AG04450 (cell line): ENCODE measurements at places on chromosomes 3 and 15.

DNA sequence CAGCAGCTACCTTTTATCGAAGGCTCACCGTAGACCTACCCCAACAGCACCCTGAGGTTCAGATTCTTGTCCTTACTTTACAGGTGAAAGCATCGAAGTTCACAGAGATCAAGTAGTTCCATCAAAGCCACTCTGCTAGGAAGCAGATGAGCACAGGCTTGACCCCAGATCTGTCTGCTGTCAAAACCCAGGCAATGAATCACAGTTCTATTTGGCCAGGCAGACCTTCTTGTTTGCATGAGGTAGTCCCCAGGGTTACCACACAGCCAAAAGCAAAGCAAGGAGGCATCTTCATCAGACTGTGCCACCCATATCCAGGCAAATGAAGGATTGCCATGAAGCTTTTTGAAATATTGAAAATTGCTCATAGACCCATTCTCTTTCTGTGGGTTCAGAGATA, 33.0 kb downstream of the HES1 start:
- no peak for DNase-seq

DNA sequence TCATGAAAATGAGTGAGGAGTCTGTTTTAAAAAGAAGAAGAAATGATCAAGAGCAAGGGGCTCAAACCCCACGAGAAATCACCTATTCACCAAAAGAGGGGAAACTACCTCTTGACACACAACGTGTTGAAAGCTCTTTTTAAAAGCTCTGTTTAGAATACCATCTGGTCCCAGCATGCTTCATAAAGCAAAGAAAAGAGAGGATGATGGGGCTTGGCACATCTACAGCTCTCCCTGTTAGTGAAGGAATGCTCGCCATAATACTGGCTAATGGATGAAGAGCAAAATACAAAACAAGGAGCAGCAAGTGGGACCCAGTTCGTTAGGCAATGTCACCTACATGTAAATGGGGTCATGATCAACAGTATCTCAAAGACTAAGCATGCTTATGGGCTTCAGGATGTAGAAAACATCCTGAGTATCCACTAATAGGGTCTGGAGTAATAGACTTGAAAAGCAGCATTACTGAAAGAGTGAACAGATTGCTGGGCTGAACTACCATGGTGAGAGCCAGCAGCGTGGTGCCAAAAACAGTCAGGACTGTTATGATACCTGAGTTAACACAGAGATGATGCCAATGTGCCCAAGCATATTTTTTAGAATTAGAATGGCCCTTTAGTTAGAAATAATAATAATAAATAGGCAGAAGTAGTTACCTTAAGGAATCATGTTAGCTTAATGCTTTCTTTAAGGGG, 159.7 kb upstream of the POU1F1 start:
- no peak for DNase-seq

DNA sequence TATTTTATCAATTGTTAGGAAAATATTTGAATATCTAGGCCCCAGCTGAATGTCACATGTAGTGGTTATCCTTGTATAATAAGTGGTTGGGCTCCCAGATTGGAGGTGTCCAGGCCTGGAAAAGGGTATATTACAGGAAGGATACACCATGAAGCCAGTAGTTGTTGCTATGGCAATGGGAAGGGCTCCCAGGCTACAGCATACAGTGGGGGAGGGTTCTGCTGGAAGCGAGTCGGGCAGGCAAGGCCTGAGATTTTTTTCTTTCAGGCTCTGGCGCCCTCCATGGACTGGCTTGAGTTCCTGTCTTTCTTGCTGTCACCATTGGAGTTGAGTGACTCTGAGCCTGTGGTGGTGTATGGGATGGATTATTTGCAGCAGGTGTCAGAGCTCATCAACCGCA, 8.9 kb downstream of the ECE2 start:
- DNase-seq = no peak

DNA sequence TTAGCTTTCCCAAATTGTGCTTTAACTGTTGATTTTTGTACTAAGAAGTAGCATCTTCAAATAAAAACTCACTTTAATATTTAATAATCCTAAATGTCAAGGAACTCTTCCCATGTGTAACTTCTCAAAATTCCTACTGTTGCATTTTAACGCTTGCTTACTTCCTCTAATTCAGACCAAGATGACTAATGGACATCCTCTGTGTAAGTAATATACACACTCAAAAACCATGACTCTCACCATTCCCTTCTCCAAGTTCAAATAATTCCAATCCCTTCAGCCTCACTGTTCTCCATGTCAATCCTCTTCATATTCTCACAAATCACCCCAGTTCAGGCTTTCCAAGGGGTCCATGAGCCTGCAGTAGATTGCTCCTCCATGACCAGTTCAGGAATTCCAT, 13.0 kb downstream of the MRPL46 start:
- no peak for DNase-seq

- no peak for DNase-seq
Measured at GRCh38 chr15:40045572-40046217, 6.7 kb upstream of the SRP14 start.

GRCh38 chr3:112097378-112097777, 11.2 kb downstream of the C3orf52 start:
- peak; percentile 97 for DNase-seq

GRCh38 chr15:93141371-93141794, 52.4 kb upstream of the RGMA start:
- no peak for DNase-seq

- DNase-seq = no peak
Measured at GRCh38 chr3:160435095-160435494, 14.5 kb downstream of the TRIM59 start.

DNA sequence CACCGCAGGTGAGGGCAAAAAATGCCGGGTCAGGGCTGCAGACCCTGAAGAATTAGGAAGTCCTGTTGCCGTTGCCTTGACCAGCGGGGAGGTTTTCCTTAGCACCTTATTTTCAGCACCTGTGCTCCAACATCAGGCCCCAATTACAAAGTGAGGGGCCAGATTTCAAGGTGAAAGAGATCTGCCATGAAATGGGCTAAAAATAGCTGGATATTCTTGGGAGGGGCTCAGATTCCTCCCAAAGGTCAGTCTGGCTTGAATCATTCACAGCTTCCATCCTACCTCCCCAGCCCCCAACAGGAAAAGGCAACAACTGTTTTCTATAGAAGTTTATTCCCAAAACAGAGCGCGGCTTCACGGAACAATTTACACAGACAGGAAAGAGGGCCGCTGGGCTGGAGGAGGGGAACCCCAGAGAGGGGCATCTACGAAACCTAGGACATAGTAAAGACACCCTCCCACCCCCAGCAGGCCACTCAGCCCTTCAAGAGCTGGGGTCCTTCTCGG, 941 bp upstream of the SLC26A6 start:
- no peak for DNase-seq

DNA sequence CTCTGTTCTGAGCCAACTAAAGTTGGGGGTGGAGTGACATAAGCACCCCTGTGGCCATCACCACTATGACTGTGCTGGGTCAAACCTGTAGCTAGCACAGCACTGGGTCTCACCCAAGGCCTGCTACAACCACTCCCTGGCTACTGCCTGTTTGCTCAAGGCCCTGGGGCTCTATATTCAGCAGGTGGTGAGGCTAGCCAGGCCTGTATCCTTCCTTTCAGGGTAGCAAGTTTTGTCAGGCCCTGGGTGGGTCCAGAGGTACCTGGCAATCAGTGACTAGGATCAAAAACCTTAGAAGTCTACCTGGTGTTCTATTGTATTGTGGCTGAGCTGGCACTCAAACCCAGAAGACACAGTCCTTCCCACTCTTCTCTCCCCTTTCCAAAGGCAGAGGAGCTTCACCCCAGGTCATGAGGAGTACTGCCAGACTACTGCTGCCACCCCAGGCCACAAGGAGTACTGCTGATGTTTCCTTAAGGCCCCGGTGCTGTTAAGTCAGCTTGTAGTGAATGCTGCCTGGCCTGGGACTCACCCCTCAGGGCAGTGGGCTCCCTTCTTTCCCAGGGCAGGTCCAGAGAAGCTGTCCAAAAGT, 170.8 kb downstream of the IGSF11 start:
- DNase-seq = no peak

GRCh38 chr15:68764090-68764489, 56.6 kb downstream of the ANP32A start:
- no peak for DNase-seq

- no peak for DNase-seq
Measured at GRCh38 chr3:108099679-108100428, 9.0 kb upstream of the CD47 start.

DNA sequence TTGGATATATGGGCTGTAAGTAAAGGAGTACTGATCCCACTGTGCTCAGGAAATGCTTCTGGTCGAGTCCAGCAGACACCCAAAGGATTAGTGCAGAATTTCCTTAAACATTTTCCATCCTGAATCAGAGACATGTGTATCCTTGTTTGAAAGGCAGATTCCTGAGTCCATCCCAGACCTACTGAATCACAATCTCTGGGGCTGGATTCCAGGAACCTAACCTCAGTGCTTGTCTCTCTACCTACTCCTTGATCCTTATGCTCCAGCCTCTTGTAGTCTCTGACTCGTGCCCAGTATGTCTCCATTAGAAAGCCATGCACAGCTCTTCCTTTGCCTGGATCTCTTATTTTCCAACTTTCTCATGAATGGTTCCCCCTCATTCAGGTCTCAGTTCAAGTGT, 585.8 kb downstream of the NLGN1 start:
- DNase-seq = no peak

DNA sequence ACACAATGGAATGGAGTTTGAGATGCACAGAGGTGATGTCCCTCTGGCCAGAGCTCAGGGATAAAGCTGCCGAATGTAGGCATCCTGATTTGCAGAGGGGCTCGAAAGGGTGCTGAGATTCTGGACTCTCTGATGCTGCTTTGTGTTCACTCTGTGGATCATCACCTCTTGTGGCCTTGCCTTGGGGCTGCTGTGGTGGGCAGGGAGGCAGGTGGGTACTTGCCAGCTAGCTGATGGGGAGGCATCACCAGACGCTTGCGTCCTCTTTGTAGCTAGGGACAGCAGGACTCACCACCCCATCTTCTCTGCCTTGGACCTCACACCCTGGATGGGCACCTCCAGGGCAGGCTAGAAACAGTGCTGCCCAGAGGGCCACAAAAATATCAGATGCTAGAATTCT, 14.6 kb upstream of the RASGRF1 start:
- no peak for DNase-seq

GRCh38 chr3:136366289-136366688, 116.1 kb downstream of the PCCB start:
- DNase-seq = peak; percentile 10

DNA sequence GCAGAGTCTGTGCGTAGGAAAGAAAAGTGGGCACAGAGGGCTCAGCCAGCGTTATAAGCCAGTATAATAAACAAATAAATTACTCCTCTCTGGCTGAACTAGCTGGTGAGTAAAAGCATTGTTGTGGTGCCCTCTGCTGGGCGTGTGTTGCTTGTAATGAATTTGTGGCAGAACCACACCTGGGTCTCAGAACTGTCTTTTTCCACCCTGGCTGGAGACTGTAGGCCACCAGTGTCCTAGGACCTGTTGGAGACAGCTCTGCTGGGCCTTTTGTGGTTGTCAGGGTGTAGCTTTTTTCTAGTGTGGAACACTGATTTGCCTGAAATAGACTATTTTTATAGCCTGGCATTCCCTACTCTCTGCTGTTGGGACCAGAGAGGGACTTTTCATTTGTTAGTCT, 130.5 kb upstream of the EIF1B start:
- peak; percentile 27 for DNase-seq

DNA sequence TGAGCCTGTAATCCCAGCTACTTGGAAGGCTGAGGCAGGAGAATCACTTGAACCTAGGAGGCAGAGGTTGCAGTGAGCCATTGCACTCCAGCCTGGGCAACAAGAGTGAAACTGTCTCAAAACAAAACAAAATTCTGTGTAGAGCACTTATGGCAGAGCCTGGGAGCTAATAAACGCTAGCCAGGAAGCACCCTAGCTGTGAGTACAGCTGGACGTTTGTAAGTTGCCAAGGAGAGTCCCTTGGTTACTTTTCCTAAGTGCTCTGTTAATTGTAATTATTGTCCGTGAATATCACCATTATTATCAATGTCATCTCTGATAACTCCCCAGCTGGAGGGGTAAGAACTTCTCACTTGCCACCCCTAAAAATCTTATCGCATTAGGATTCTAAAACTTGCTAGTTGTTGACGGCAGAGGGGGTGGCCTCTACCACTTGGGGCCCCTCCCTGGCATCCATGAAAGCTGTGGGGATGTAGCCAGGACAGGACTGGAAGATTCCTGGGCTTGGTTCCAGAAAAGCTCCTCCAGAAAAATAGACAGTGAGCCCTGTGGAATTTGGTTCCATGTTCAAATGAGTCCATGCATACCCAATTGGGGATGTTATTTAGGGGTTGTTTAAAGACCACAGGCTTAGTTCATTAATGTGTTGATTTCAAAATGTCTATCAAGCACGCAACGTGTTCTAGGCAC, 9.9 kb upstream of the KLHL25 start:
- no peak for DNase-seq

GRCh38 chr3:5784690-5785089, 597.2 kb downstream of the EDEM1 start:
- DNase-seq = no peak

- DNase-seq = peak; percentile 68
Measured at GRCh38 chr3:188631291-188632010, 477.5 kb downstream of the LPP start.

DNA sequence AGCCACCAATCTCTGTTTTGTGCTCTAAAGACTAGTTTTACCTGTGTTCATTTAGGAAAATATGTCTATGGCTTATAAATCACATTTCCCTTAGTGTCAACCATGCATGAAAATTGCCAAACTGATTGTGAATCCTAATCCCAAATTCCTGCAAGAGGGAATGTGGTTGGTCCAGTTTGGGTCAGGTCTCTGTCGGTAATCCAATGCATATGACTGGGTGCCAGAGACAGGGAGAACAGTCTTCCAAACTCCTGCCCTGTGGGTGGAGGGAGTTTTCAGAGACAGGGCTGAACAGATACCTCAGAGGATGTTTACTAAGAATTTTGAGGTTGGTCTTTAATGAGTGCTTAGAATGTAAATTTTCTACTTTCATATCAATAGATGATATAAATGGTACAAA, 300.5 kb upstream of the ARL6 start:
- DNase-seq = no peak
